ENCODE measurements at places on chromosomes 7 and 10.

GRCh38 chr7:157411580-157411979 is 74.8 kb downstream of the DNAJB6 start:
- no peak for DNase-seq

DNA sequence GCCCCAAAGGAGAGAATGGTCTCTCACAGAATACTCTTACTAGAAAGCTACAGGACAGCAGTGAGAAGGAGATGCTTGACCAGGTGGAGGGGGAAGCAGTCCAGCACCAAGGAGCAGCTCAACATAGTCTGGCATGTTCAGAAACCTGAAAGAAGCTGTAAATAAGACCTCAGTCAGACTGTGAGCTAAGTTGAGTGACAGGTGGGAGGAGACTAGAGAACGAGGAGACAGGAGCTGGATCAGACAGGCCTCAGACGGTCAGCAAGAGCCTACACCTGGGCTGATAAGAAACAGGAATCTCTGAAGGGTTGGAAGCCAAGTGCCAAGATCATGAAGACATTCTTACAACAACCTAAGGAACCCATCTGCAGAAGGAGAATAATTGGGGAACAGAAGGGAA is 54.5 kb downstream of the ELMO1 start:
- no peak for DNase-seq

DNA sequence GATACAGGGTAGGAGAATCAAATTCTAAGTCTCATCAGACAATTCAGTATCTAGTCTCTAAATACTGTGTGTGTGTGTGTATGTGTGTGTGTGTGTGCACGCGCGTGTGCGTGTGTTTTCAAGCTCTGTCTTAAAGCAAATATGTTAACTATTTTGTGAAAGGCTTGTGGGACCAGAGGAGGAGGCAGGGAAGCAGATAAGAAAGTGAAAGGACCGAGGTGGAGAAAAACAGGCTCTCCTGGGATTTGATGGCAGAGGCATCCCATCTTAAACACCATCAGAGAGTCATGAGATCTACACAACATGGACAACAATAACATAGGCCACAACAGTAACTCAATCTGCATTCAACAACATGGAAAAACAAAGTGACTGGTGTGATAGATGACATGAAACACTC is 67.1 kb downstream of the PIP4K2A start:
- DNase-seq, result no peak

DNA sequence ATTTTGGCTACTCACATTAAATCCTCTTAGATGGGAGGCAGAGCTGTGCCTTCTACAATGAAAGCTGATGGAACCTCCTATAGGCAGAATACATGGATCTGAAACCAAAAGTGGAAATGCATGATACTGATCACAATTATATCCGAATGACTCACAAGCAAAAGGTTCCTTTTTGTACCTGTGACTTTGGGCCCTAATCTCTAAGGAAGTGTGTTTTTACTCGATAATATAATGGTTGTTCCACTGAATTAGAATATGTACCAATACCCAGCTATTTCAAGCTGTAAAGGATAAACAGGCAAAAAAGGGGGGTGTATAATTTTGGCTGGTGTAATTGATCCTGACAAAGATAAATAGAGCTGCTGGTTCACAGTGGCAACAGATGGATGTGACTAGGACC is 17.6 kb upstream of the LAMB1 start:
- no peak for DNase-seq

DNA sequence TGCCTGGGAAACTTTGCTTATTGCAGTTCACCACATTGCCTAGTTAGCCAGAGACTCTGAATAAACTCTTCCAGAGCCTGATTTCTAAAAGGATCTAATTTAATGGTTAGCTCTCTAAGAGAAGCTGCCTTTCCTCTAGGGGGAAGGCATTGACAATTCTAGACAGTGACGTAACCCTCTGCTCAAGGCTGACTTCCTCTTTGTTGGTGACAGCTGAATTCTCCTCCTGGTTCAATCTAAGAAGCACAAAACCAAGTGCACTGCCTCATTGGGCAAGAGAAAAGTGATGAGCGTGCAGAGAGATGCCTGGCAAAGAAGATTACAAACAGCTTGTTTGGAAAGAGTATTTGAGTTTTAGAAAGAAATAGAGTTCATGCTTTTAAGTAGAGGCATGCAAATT is 102.7 kb downstream of the MACC1 start:
- DNase-seq, result no peak

DNA sequence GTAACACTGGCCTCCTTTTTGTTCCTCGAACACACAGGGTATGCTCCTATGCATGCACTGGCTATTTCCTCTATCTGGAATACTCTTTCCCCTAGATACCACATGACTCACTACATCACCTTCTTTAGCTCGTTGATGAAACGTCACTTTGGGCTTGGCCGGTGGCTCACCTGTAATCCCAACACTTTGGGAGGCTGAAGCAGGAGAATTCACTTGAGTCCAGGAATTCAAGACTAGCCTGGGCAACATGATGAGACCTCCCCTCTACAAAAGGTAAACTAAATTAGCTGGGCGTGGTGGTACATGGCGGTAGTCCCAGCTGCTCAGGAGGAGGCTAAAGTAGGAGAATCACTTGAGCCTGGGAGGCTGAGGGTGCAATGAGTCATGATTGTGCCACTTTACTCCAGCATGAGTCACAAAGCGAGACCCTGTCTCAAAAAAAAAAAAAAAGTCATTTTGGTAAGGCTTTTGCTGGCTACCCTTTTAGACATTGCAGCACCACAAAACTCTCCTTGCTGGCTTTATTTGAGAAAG is 14.5 kb downstream of the ANKIB1 start:
- peak; percentile 95 for DNase-seq

All from bronchial epithelial cell (primary cell).